GM23248 (cell line): ENCODE measurements at places on chromosomes 11 and 22. TPM values are rescaled to one million over a fixed set of nuclear protein-coding genes. Genes with fewer than 3 reads are reported as not detected.

The IGSF9B gene
- total RNA-seq, result 0.51 TPM in 1 of 2 replicates, not detected in the other

The C1QTNF6 gene
- 3.4 and 4.0 TPM in 2 replicates for total RNA-seq

The APOL3 gene
- total RNA-seq, result 5.5 and 6.2 TPM in 2 replicates

The OR5A1 gene
- total RNA-seq, result not detected in 2 replicates

- no peak for DNase-seq
Measured at GRCh38 chr22:19991645-19992451, 24.8 kb downstream of the ARVCF start.

DNA sequence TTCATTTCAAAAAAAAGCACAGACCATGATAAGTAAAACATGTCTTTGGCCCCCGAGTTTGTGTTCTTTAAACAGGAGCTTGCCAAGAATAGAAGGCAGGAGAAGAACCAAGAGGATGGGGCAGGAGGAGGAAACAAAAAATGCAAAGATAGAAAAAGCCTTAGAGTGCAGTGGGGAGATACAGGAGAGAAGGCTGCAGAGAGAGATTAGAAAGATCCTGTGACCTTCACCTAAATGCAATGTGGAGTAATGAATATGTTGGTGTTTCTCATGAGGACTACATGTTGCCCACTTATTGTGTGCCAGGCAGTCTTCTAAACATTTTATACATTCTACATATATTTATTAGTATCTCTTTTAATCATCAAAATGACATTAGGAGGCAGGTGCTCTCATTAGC is 2.3 kb upstream of the APLNR start:
- no peak for DNase-seq

GRCh38 chr11:111426617-111427016 is 47.5 kb upstream of the POU2AF1 start:
- DNase-seq, result no peak

GRCh38 chr22:21764038-21764804 is 28.6 kb upstream of the YPEL1 start:
- no peak for DNase-seq

GRCh38 chr22:17869285-17870096 is 95.2 kb upstream of the BID start:
- DNase-seq, result no peak

DNA sequence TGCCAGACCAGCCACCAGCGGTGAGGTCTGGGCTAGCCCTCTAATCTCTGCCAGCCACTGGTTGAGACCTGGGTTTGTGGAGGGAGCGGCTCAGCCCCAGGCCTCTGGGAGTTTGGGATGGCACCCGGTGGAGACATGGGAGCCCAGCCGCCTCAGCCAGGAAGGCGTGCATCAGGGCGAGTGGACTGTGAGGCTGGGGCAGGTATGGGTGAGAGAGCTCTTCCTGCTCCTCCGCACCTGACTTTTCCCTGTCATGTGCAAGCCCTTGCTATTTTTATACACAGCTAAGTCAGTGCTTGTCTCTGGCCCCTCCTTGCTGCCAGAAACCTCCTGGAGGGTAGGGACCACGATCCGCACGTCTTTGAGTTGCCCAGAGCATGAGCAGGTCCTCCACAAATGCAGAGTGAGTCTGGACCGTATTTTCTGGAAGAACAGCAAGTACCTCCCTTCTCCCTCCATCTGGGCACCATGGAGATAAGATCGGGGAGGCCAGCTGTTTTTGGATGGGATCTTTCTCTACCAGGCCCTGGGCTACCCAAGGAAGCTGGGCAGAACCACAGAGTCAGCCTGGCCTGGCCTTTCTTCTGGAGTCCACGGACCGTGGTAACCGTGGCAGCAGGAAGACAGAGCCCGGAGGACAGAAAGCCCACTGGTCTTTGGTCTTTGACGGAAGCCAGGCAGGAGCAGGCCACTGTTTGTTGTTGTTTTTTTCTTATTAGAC is 53.3 kb downstream of the IGLL1 start:
- DNase-seq, result no peak

GRCh38 chr11:69839516-69839915 is 20.3 kb upstream of the FGF3 start:
- DNase-seq, result no peak

GRCh38 chr11:63369971-63370588 is 495 bp downstream of the SLC22A9 start:
- DNase-seq, result no peak

GRCh38 chr11:83819931-83820549 is 533.9 kb upstream of the CCDC90B start:
- peak; percentile 93 for DNase-seq

DNA sequence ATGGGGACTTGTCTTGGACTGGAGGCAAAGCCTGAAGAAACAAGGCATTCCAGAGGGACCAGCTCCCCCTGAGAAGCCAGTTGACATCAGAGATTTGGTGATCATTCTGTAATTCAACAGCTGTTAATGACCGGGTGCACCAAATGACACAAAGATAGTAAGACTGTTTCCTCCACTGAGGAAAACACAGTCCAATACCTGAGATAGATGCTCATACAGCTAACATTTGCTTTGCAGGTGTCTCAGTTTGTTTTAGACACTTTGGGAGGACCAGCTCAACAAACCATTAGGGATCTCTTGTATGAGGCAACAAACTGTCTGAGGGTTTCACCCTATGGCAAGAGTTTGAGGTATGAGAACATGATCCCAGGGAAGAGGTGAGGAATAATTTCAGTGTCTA is 237.2 kb upstream of the PLET1 start:
- no peak for DNase-seq

GRCh38 chr22:42622061-42622710 is 7.5 kb upstream of the POLDIP3 start:
- no peak for DNase-seq

DNA sequence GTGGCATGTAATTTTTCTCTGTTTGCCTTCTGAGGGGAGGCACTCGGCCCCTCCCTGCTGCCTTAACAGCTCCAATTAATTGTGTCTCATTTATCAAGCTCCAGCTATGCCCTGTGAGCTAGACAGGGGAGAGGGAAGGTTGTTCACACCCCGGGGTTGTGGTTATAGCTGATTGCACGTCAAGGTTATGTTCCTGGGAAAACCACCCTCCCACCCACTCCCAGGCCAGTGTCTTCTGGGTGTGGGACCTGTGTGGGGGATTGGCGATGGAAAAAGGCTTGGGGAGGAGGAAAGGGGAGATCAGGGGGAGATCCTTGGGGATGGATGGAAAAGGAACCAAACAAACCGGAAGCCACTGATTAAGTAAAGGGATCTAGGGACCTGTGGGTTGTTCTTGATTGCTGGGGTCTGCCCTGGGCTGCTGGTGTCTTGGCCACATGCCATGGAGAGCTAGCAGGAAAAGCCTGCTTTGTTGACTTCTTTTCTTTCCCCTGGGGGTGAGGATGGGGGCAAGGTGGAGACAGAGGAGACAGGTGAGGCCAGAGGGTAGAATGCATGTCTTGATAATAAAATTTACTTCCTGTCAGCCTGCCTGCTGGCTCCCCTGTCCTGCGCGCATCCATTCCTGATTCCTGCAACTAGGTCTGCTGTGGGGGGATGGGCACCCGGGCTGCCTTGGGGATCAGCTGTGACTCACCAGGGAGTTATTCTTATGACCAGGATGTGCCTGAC is 13.5 kb upstream of the SORL1-AS1 start:
- peak; percentile 99 for DNase-seq

DNA sequence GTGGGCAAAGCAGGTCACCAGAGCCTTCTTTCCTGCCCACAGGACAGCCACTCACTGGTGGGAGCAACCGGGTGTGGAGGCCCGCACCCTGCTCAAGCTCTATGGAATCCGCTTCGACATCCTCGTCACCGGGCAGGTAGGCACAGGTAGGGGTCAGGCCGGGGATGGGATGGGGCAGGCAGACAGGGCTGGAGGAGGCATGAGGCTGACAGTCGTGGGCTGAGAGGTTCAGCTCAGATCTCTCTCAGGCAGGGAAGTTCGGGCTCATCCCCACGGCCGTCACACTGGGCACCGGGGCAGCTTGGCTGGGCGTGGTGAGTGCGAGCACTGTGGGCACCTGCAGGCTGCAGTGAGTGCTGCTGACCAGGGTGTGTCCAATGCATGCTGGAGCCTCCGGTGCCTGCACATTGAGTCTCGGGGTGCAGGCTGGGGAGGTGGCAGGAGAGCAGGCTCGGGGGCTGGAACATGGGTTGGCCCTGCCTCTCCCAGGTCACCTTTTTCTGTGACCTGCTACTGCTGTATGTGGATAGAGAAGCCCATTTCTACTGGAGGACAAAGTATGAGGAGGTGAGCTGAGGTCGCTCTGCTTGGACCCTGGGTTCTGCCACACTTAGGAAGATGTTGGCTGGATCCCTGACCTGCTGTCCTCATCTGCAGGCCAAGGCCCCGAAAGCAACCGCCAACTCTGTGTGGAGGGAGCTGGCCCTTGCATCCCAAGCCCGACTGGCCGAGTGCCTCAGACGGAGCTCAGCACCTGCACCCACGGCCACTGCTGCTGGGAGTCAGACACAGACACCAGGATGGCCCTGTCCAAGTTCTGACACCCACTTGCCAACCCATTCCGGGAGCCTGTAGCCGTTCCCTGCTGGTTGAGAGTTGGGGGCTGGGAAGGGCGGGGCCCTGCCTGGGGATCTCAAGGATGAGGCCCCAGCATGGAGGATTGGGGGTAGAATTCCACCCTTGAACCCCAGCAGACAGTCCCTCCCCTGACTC is 6.3 kb downstream of the SLC7A4 start:
- DNase-seq, result no peak

- peak; percentile 41 for DNase-seq
Measured at GRCh38 chr11:74057249-74058151, 48.6 kb upstream of the UCP3 start.

DNA sequence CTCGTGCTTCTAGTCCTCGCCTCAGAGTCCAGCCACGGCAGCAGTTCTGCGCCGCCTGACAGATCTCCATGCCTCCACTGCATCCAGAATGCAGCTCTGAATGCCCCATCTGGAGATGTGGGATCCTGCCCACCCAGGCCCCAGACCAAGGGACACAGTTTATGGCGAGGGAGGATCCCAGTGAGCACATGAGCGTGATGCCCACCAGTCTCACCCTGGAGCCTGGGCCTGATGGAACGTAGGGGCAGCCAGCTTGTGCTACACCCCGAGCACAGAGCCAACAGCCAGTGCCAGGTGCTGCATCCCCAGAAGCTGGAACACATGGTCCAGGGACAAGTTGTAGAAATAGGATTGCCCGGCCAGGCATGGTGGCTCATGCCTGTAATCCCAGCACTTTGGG is 10.4 kb downstream of the IGLL1 start:
- no peak for DNase-seq
